ENCODE measurements at places on chromosomes 16 and 17. TPM values are rescaled to one million over a fixed set of nuclear protein-coding genes. Genes with fewer than 3 reads are reported as not detected.

Gene NTN1
- total RNA-seq = 3.0 TPM

Gene ABCA8
- total RNA-seq = 85.1 TPM

Gene TBC1D3D
- total RNA-seq = not detected

Gene TMEM114
- not detected for total RNA-seq

Gene PRRT2
- total RNA-seq = 6.0 TPM

Gene MT1H
- not detected for total RNA-seq

Gene ABCA3
- 2.3 TPM for total RNA-seq

Gene WNT3
- 1.2 TPM for total RNA-seq

Gene ANKRD40CL
- total RNA-seq = not detected

Gene MT4
- total RNA-seq = not detected

Gene MSLN
- 0.17 TPM for total RNA-seq

Gene UNK
- 21.5 TPM for total RNA-seq

Gene ZDHHC1
- total RNA-seq = 9.9 TPM

Gene CARD14
- total RNA-seq = under 0.01 TPM

Gene MT1F
- 0.17 TPM for total RNA-seq

Gene SPAG7
- total RNA-seq = 56.1 TPM

Gene MINK1
- 40.6 TPM for total RNA-seq

Gene PDP2
- 14.5 TPM for total RNA-seq

Gene SNTB2
- 69.4 TPM for total RNA-seq

Gene PIRT
- not detected for total RNA-seq

Gene TBX2
- total RNA-seq = 134 TPM

Gene BBS2
- 108 TPM for total RNA-seq

Gene RAB26
- total RNA-seq = 2.9 TPM

Gene OXLD1
- total RNA-seq = 35.5 TPM

Gene IL21R
- total RNA-seq = 2.2 TPM

Gene ABCC11
- 0.44 TPM for total RNA-seq

Gene HASPIN
- 5.1 TPM for total RNA-seq

Gene SBK1
- not detected for total RNA-seq

Gene FNDC8
- not detected for total RNA-seq

Gene C1QTNF8
- total RNA-seq = not detected

Gene TNFSF13
- total RNA-seq = 2.0 TPM

Gene KCNH4
- under 0.01 TPM for total RNA-seq

Gene ACSM5
- 0.17 TPM for total RNA-seq

Gene PSMD3
- 107 TPM for total RNA-seq

Gene KRTAP4-1
- total RNA-seq = not detected

Gene ZNF768
- 14.3 TPM for total RNA-seq

Gene ASGR1
- total RNA-seq = 1.2 TPM
